ENCODE measurements at places on chromosomes 11 and 22. TPM values are rescaled to one million over a fixed set of nuclear protein-coding genes. Genes with fewer than 3 reads are reported as not detected.

DNA sequence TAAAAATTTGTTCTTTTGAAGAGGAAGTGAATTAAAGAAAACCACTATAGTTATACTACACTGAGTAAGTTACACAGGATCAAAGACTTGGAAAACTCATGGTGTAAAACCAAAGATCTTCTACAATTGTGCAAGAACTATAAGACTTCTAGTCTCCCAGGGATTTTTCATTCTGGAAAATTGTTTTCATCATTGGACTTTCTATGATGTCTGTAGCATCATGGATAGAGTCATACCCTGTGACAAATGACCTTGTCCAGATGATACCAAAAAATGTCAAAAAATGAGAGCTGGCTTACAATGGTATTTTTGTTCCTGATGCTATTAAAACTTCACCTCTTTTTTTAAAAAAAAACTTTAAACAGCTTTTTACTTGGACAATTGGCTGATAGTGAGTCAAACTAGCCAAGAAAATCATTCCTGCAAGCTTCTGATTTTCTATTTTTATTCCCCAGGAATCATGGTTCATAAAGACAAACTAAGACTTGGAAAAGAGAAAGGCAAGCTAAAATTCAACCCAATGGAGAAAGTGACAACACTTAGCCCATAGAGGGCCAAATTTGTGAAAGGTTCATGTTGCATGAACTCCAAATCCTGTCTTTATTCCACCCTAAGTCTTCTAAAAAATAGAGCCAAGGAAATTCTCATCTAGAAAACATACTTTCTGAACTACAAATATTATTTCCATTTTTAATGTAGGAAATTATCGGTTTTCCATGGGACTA lies 30.7 kb downstream of the ME3 start:
- no peak for DNase-seq

GRCh38 chr11:55497068-55497467 lies 57.2 kb upstream of the OR4C15 start:
- no peak for DNase-seq

The ACTN3 gene
- total RNA-seq, result not detected

GRCh38 chr11:92168936-92169335 lies 55.7 kb upstream of the FAT3 start:
- DNase-seq, result no peak

GRCh38 chr22:45754822-45755221 lies 83.2 kb downstream of the ATXN10 start:
- DNase-seq, result no peak

GRCh38 chr11:12693479-12694182 lies 19.4 kb downstream of the TEAD1 start:
- peak; percentile 96 for DNase-seq

The GDPD4 gene
- not detected for total RNA-seq

DNA sequence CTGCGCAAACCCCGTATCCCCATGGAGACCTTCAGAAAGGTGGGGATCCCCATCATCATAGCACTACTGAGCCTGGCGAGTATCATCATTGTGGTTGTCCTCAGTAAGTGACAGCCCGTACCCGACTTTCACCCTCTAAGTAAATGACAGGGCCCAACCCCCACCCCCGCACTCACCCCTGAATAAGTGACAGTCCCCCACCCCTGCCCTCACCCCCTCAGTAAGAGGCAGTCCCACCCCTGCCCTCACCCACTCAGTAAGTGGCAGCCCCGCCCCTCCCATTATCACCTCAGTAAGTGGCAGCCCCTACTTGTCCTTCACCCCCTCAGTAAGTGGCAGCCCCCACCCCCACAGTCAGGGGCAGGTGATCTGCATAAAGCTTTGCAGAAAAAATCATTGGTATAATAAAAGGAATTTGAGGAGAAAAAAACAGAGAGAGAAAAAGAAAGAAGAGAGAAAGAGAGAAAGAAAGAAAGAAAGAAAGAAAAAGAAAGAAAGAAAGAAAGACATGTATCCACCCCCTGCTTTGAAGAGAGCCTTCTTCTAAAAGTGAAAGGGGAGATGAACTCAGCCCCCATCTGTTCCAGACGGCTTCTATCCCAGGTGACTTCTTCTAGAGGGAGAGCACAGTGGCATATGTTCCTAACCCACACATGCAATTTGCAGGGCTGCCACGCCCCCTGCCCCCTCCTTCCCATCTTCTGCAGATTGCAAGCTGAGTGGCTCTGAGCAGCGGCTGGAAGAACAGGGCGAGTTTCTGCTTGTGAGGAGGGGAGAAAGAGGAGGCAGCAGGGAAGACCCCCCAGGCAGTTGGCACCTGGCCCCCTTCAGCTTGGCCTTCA lies 12.5 kb upstream of the SMIM35 start:
- no peak for DNase-seq

DNA sequence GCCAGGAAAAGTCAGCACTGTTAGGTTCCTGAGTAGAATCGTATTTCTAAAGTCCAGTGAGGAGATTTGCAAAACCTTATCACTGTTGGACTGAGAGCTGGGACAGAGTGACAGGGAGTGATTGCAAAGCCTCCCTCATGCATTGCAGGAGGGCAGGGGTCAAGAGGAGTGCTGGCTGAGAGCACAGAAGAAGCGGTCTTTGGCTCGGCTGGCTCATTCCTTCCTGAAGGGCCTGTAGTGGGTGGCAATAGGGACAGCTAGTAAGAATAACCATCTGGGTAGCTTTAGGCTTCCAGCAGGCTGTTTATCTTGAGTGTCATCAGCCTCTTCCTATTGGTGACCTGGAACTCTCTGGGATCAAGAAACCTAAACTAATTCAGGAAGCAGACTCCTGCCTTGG lies 53.4 kb downstream of the CD44 start:
- no peak for DNase-seq

All from HCT116 (cell line).